ENCODE measurements at places on chromosomes 4 and X.

DNA sequence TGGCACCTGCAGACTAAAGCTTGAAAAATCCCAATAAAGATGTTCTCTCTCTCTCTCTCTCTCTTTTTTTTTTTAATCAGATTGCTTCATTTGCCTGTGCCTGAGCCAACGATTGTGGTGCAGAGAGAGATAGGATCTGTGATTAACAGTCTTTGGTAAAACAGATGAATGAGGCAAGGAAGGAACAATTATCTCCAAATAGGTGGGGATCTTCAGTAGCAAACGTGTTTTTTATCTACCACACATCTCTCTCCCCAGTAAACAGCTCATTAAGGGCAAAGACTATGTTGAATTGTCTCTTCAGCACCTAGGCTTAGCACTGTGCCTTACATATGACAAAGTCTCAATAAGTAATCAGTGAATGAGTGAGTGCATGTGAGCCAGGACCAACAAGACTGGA is 96.3 kb downstream of the SMIM20 start:
- no peaks in the 10 kb centered on the region for H3K36me3 ChIP-seq
- no peak overlapping the region for H3K4me3 ChIP-seq
- no peak for DNase-seq

- no peaks in the 10 kb centered on the region for H3K27me3 ChIP-seq
- H3K4me3 ChIP-seq = no peak overlapping the region
- no peaks in the 10 kb centered on the region for H3K4me1 ChIP-seq
- H3K36me3 ChIP-seq = no peaks in the 10 kb centered on the region
- DNase-seq = no peak
Measured at GRCh38 chr4:147586032-147586431, 31.2 kb upstream of the TMEM184C start.

DNA sequence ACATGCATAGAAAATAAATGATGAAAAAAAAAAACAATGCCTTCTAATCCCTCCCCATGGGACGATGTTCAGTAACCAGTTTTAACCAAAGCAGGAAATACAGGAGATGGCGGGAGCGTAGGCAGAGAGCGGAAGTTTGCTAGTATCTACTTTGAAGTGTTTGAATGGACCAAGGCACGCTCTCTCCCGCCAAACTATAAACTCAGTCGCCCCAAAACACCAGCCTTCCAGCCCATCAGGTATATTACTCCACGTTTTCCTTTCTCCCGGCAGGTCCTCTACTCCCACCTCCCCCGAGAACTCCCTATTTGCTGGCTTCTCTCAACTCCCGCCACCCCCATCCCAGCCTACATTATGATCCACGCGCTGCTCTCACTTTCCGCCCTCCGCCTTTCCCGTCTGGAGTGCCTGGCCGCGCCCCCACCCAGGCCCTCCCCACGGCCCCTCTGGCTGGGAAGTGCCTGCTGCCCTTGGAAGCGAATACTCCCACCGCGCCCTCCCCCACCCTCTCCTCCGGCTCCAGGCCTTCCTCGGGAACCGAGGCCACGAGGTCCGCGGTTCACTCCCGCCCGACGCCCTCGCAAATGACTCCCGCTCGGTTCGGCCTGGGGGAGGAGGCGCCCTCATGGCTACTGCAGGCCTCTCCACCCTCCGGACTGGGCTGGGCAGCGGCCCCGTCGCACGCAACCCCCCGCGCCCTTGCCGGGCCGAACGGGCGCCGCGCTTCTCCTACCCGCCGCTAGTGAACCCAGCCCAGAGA is 723 bp downstream of the DHX15 start:
- H3K4me3 ChIP-seq = peak overlapping the region; percentile 90
- peaks cover 27% of the 10 kb centered on the region for H3K4me1 ChIP-seq
- H3K36me3 ChIP-seq = peaks cover 40% of the 10 kb centered on the region
- DNase-seq = peak; percentile 76

DNA sequence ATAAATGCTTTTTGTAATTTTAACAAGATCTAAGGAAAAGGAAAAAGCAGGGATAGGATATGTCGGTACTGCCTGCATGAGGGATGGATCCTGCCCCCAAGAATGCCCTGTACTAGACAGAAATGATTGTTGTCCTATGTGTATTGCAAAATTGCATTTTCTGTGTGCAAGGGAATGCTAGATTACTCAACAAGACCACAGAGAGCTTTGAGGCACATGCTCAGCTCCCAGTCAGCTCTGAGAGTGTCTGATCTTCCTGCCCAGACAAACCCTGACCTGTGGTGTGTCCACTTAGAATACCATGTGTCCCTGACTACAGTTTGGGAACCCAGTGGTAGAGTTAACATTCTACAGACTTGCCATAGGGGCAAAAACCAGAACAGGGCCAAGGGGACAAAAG is 129.2 kb upstream of the PAK3 start:
- H3K36me3 ChIP-seq = no peaks in the 10 kb centered on the region
- H3K4me1 ChIP-seq = no peaks in the 10 kb centered on the region
- no peaks in the 10 kb centered on the region for H3K27me3 ChIP-seq
- no peak overlapping the region for H3K27ac ChIP-seq
- H3K4me3 ChIP-seq = no peak overlapping the region
- no peak for DNase-seq

All from K562 (cell line).